Stimulated activated CD8-positive, alpha-beta memory T cell treated with anti-CD3 and anti-CD28 coated beads, Interleukin-4, amount 100 ng/mL, for 4 hours (primary cell): ENCODE measurements at places on chromosomes 12 and 14.

DNA sequence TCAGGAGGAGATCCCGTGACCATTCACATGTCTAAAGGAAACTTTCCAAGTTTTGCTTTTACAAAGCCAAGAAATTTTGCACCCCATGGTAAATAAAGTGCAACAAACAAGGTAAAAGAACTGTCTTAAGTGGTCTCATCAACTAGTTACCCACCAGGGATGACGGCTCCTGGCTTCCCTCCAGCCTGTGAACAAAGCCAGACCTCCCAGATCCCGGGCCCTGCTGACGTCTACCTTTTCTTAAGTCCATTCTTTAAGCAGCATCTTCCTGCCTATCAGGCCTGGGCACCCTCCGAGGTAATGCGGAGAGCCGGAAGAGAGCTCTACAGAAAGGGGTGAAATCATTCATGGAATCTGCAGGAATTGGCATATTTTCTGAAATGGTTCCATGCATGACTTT, 58.0 kb upstream of the DAAM1 start:
- DNase-seq = no peak

- no peak for DNase-seq
Measured at GRCh38 chr12:45988264-45988663, 2.1 kb downstream of the SCAF11 start.

- no peak for DNase-seq
Measured at GRCh38 chr12:905261-906031, 44.0 kb downstream of the RAD52 start.

GRCh38 chr14:91047174-91047753, 13.2 kb downstream of the RPS6KA5 start:
- DNase-seq = no peak

GRCh38 chr12:93080994-93081809, 152.1 kb upstream of the EEA1 start:
- no peak for DNase-seq

GRCh38 chr12:59699421-59700152, 103.8 kb downstream of the SLC16A7 start:
- DNase-seq = no peak

DNA sequence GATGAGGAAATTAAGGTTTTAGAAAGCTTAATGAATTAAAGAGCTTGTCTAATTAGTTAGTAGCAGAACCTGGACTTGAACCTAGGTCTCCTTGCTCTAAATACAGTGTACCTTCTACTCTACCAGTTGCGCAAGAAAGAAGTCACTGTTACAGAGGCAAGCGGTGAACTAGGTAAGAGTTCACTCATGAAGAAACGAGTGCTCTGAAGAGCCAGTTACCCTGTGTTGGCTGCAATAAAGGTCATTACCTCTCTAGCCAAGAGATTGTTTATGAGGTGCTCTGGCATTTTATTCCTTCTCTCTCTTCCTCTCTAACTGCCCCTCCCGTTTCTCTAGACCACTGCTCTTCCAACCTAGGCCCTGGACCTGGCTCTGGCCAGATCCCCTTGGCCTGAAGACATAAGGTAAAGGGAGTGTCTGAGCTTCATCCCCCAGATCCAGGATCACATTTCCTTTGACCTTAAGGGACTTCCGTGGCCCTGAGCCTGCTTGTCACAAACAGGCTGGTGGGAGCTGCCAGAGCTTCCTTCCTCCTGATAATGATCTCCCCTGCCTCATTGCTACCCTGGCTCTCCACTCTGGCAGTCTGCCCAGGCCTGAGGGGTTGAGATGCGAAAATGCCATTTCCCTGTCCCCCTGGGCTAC, 1.9 kb downstream of the RNASE7 start:
- no peak for DNase-seq

- no peak for DNase-seq
Measured at GRCh38 chr14:73216030-73216429, 21.3 kb upstream of the PAPLN start.

- DNase-seq = no peak
Measured at GRCh38 chr14:96177766-96178375, 26.8 kb upstream of the BDKRB2 start.

DNA sequence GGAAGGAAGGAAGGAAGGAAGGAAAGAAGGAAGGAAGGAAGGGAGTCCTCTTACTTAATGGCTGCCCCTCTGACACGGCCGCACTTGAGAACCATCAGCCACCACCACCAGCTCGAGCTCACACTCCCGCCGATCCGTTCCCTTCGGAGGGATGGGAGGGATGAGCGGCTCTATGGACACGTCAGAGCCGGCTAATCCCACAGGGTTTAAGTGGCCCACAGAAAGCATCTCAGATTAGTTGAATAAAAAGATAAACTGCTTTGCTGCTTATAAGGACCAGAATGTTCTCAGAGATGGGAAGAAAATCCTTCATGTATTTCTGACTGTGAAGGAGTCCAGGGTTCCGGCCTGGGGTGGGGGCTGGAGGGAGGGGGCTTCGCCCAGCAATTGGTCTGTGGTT, 31.1 kb downstream of the PRIMA1 start:
- no peak for DNase-seq

GRCh38 chr12:6222078-6222654, 22.0 kb downstream of the CD9 start:
- DNase-seq = no peak

DNA sequence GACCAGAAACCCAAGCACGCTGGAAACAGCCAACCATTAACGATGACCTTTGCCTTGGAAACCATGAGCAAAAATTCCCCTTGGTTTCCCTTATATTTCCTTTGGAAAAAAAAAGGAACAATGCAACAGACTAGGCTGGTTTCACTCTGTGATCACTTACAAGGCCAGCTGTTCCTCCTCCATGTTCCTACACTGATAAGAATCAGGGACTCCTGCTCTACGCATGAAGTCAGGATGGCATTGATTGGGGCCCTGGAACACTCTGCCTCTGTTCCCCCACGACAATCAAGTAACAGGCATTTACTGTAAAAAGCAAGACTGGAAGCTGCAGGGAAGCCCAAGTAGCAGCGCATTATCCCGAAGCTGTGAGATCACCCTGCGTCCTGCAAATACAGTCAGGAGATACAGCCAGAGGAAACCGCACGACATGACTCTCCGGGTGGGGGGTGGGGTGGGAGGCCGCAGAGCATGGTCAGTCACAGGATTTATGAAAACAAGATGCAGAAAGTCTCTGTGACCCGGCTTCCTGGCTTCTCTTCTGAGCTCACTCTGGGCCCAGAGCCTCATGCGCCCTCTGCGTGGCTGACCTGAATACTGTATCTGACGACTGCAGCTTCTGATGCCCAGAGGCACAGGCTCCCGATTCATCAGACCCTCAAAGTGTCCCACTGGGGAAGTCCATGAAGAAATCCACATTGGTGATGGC, 31.1 kb downstream of the SSH1 start:
- DNase-seq = no peak

GRCh38 chr12:123233505-123234308, 471 bp downstream of the MTRFR start:
- no peak for DNase-seq

GRCh38 chr14:92922883-92923743, at the start of gene CHGA:
Gene CHGA, plus strand, starts transcription at chr14:92923150. Its CDS starts 210 bp downstream, at chr14:92923360.
- DNase-seq = no peak

- no peak for DNase-seq
Measured at GRCh38 chr12:25552681-25553080, 402 bp downstream of the LMNTD1 start.

DNA sequence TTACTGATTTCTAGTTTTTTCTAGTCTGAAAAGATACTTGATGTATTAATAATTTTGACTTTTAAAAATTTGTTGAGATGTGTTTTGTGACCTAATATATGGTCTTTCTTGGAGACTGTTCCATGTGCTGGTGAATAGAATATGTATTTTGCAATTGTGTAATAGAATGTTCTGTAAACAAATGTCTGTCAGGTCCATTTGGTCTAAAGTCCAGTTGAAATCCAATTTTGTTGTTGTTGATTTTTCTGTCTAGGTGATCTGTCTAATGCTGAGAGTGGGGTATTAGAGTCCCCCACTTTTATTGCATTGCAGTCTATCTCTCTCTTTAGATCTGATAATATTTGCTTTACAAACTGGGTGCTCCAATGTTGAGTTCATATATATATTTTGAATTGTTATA, 175.8 kb downstream of the RPAP3 start:
- no peak for DNase-seq

GRCh38 chr14:90816681-90817436, 629 bp upstream of the TTC7B start:
- no peak for DNase-seq

DNA sequence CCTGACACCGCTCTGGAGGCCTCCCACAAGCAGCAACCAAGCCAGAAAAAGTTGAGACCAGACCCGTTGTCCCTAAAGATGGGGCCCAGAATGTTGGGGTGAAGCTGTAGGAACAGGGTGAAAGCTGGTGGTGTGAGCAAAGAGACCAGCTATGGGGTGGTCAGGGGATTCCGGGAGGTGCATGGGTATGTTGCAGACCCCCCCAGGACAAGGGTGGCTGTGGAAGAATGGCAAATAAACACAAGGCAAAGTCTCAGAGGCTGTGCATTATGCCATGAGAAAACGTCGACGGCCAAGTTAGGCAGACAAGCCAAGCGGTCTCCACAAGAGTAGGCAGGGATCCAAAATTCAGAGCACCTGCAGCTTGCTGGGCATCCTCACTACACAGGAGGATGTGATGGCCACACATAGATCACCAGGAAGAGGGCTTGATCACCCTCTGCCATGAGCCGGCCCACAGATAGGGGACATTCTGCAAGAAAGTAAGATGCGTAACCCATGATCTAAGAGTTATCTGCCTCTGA, 58.8 kb upstream of the KCNA1 start:
- no peak for DNase-seq

DNA sequence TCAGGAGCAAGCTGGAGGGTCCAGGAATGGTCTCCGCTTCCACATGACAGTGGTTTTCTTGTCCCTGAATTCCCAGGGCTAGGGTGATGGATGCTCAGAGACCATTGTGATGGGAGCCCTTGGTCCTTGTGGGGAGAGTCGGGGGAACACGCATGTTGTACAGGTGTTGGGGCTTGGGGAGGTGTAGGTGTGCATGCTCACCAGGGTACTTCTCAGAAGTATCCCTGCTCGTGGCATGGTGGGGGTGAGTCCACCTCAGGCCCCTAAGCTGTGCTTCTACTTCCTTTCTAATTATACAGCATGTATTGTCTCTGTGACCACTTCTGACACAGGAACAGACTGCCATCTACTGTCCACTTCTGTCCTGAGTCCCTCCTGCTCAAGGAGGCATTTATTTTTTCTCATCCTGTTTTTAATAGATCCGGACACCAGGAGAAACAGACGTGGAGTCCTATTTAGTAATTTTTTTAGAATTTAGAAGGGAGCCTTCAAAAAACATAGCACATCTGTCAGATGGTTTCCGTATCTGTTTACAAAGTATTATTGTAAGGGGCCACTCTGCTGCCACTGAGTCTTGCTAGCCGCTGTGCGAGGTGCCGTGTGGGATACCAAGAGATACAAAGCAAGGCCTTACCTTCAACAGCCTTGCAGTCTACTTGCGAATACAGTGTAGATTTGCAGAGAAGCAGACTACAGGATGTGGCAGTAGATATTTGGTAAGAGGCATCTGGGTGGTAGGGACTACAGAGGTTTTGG, 10.5 kb downstream of the NTF3 start:
- DNase-seq = no peak

DNA sequence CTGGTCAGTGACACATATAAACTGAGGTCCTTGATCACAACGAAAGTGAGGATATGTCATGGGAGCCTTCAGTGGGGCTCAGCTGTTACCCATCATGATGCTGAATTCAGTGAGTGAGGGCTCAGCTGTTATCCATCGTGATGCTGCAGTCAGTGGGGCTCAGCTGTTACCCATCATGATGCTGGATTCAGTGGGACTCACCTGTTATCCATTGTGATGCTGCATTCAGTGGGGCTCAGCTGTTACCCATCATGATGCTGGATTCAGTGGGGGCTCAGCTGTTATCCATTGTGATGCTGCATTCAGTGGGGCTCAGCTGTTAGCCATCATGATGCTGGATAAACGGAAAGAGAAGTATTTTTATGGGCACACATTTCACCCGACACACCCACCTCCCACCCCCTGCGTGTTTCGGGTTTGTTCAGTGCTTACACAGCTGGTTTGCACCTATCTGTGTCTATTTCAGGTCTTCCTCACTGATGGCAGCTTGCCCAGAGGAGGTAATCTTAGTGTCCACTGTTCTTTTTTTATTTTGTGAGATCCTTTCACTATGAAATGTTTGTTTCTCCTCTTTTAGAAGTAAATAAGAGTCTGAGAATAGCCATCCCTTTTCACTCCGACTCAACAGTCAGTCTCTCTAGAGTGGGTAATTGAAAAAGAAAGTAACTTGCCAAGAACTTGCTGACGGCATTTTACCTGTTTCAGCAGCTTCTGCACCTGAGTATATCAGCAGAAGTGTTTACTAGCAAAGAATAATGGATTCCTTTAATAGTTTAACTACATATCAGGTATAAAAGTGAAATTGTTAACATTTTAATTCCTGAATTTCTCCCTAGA, 183.0 kb downstream of the ERC1 start:
- DNase-seq = no peak

DNA sequence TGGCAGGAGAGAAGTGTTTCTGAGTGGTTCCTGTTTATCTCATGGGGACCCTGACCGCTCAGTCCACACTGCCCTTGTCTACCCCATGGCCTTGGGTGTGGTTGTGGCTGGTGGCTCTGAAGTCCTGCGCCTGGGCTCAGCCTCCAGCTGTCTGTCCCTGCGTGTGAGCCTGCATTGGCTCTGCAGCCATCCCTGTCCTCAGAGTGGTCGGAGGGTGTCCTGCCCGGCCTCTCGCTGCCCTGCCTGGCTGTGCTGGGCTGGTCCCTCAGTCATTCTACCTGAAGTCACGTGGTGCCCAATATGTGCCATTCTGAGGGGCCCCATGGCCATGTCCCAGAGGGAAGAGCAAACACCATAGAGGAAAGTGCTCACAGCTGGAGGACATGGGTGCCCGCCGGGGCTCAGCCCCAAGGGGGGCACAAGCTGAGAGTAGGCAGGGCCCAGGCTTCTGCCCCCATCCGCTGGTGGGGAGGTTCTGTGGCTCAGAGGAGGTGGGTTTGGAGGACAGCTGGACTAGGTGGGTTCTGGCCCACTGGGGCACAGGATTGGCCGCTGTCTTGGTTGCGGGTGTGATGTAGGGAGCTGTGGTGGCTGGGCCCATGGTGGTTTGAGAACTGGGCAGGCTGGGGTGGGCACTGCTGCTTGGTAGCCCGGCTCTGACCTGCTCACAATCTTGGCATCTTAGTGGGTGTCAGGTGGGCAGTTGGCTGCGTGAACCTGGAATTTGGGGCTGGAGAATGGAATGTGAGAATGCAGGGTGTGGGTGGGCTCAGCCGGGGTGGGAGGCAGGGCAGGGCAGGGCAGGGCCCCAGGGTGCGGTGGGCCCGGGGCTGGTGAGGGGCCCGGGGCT, 11.6 kb downstream of the TEDC1 start:
- no peak for DNase-seq

- DNase-seq = no peak
Measured at GRCh38 chr12:116336542-116337065, 59.1 kb upstream of the MED13L start.

GRCh38 chr14:64649383-64649998, 54.7 kb upstream of the PLEKHG3 start:
- no peak for DNase-seq

- DNase-seq = no peak
Measured at GRCh38 chr12:48183876-48184548, 568 bp downstream of the CCDC184 start.
